ENCODE measurements at places on chromosomes 3 and 15. TPM values are rescaled to one million over a fixed set of nuclear protein-coding genes. Genes with fewer than 3 reads are reported as not detected.

DNA sequence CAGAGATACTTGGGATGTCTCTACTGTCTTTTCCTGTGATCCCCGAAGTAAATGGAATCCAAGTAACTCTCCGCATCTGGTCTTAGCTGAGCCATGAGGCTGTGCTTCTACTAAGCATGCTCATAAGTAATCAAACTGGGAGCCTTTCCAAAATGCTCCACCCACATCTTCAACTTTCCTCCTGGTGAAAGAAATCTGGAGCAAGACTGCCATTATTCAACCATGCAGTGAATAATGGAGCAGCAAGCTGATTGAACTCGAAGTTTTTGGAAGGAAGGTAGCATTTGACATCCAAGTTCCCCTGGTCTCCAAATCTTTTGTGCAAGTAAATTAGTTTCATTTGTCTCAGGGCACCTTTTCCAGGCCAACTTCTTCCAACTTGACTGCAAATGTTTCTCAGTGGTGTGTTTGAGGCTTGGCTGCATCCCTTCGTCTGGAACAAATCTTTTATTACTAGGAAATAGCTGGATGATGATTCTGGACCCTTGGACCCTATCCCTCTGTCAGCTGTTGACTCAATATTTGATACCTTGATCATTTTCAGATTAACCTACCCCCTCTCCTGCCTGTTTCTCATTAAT, 19.4 kb downstream of the GXYLT2 start:
- H3K36me3 ChIP-seq, result no peaks in the 10 kb centered on the region
- peak overlapping the region; percentile 48 for H3K27ac ChIP-seq
- no peak for DNase-seq

- peaks cover 4% of the 10 kb centered on the region for H3K27me3 ChIP-seq
- no peak for DNase-seq
- no peak overlapping the region for H3K27ac ChIP-seq
- no peak overlapping the region for H3K4me3 ChIP-seq
- H3K36me3 ChIP-seq, result no peaks in the 10 kb centered on the region
- H3K4me1 ChIP-seq, result no peaks in the 10 kb centered on the region
Observed at GRCh38 chr3:46266598-46266997, 24.3 kb downstream of the CCR3 start.

ROPN1 gene
- total RNA-seq, result 1.8 TPM

DNA sequence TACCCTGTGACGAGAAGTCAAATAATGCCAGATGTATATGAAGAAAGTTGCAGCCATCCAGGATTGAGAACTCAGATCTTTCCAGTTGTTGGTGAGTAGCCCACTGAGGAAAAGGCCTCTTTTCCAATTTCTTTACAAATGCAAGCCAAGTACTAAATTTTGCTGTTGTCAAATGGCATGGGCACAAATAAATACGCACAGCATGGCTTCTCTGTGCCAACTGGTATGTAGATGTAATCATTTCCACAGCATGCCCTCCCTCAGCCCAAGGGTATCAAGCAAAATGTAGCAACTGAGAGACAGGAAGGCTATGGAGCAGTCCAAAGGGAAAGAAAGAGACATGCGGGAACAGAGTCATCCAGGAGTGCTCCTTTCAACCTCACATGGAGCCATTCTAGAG, 105.4 kb downstream of the FGF12 start:
- no peaks in the 10 kb centered on the region for H3K4me1 ChIP-seq
- no peak for DNase-seq
- H3K36me3 ChIP-seq, result no peaks in the 10 kb centered on the region
- H3K27ac ChIP-seq, result no peak overlapping the region
- no peak overlapping the region for H3K4me3 ChIP-seq
- H3K27me3 ChIP-seq, result no peaks in the 10 kb centered on the region

DNA sequence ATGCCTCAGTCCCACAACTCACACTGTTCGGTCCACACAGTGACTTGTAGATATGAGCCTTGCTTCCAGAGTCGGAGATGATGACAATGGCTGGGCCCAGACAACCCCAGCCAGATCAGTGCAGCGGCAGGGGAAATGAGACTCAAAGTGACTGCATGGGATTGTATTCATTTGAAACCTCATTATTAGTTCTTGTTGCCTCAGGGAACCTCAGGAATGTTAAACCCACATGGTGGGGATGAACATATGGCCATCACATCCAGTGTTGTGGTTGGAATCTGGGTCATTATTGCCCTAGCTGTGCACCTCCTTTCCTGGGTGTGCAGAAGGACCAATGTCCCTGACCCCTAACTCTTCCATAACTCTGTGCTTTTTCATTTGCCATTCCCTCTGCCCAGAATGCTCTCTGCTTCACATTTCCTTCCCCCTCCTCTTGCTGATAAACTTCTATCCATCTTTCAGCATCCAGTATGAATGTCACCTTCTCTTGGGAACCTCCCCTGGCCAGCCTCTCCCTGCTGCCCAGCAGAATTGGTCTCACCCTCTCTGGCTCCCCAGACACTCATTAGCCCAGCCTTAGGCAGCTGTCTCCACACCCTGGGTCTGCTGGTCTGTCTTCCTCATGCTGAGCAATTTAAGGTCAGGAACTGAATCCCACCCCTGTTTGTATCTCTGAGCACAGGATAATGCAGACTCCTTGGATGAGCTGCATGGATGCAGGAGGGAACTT, 67.0 kb upstream of the TNFAIP8L3 start:
- H3K4me1 ChIP-seq, result peaks cover 10% of the 10 kb centered on the region
- no peaks in the 10 kb centered on the region for H3K36me3 ChIP-seq
- H3K4me3 ChIP-seq, result no peak overlapping the region
- H3K27ac ChIP-seq, result no peak overlapping the region

DNA sequence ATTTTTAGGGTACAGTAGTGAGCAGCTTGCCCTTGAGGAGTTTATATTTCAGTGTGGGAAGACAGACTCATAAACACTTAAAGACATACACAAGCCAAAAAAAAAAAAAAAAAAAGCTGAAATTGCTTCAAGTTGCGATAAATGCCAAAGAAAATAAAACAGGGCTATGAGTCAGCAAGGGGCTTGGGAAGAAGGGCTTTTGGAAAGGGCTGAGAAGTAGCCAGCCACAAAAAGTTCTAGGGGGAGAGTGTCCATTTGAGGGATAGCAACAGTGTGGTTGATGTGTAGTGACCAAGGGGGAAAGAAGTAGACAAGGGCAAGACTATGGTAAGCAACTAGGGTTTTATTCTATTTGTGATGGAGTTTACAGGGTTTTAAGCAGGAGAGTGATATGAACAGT, 185.5 kb downstream of the ADAMTS9 start:
- no peak overlapping the region for H3K4me3 ChIP-seq
- DNase-seq, result no peak
- no peak overlapping the region for H3K27ac ChIP-seq
- no peaks in the 10 kb centered on the region for H3K27me3 ChIP-seq
